Midbrain (tissue), 1 donor: ENCODE measurements at places on chromosomes 13 and 19.
A peak's percentile ranks its signal among the peaks of the same experiment; 100 is the strongest.

GRCh38 chr13:33744589-33745369 is 73.2 kb upstream of the RFC3 start:
- DNase-seq = no peak

DNA sequence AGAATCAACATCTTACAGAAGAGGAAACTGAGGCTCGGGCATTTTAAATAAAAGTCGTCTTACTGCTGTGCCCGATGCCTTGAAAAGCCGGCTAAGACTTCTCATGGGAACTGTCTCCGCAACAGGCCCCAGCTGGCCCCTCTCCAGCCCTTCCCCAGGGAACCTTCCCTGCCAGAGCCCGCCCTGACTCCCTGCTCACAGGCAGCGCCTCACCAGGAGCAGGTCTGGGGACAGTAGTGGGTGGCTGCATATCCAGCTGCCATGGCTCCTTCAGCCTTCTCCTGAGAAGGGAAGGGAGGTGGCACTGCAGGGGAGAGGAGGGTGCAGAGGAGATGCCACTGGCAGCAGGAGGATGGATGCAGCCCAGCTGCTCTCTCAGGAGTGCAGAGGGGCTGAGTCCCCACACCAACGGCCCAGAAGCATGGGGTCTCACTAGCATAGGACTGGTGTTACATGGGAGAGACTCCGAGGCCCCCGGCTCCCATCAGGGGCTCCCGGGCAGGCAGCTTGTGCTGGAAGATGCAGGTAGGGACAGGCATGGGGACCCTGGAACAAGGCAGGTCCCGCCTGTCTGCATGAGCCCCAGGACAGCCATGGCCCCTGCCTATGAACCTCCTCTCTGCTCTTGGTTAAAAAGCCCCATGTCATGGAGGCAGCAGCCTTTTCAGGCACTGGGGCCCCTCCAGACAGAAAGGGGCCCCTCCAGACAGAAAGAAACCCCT is 216.4 kb upstream of the SGCG start:
- DNase-seq = no peak

GRCh38 chr19:43595605-43595998 is 332 bp downstream of the IRGQ start:
- peak; percentile 32 for DNase-seq

DNA sequence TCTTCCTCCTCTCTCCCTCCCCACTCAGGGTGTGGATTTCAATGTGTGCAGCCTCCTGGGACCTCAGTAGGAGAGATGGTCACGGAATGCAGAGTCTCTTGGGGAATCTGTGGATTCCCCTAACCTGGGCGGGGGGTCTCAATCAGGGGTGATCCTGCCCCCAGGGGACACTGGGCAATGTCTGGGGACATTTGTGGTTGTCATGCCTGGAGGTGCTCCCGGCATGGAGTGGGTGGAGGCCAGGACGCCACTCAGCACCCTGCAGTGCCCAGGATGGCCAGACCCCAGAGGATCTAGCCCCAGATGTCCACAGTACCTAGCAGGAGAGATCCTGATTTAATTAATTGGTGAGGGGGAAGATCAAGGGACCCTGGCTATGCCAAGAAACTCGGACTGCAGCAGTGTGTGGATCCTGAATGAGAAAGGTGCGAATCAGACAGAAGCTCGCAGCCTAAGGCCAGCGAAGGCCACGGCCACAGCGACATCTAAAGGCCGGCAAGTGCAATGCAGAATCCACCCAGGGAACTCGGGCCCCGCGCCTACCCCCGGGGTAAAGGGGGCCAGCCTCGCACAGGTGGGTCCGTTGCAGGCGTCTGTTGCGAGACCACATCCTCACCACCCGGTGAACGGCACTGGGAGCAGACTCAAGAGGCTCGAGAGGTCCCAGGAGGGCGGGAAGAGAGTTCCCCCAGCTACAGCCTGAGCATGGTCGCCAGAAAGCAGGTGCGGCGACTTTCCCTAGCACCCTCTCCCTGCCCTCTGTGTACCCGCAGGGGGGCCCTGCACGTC is 88.8 kb downstream of the GNG7 start:
- no peak for DNase-seq

- DNase-seq = no peak
Observed at GRCh38 chr13:29483211-29483610, 112.3 kb downstream of the SLC7A1 start.

- no peak for DNase-seq
Observed at GRCh38 chr13:94758436-94758960, 46.2 kb upstream of the SOX21 start.

- DNase-seq = no peak
Observed at GRCh38 chr13:106492588-106493475, 42.6 kb downstream of the EFNB2 start.

DNA sequence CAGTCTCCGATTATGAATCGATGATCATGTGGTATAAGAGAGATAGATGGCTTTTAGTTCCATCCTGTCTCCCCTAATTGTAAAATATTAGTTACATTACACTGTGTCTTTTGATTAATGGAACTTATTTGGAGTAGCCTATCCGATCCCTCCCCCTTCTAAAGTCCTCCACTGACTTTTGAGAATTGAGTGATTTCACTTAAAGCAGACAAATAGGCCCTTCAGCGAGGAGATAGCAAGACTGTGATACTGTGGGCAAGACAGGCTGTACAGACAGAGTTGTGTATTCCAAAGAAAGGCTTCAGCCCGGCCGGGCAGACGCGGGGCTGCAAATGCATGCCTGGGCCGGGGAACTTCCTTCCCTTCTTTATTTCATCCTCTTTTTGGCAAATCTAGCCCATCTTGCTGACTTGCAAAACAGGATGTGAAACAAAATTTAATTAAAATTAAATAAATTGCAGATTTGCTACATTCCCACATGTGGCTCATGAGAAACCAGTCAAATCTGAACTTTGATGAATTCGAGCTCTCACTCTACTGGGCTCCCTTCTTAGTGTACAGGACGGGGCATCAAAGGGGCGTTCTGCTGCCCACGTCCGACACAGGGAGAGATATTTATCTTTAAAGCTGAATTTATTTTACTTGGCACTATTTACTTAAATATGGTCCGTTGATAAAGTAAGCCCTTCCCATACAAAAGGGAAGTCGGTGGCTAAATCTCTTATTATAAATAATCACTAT is 314.8 kb downstream of the ZNF536 start:
- DNase-seq = no peak

DNA sequence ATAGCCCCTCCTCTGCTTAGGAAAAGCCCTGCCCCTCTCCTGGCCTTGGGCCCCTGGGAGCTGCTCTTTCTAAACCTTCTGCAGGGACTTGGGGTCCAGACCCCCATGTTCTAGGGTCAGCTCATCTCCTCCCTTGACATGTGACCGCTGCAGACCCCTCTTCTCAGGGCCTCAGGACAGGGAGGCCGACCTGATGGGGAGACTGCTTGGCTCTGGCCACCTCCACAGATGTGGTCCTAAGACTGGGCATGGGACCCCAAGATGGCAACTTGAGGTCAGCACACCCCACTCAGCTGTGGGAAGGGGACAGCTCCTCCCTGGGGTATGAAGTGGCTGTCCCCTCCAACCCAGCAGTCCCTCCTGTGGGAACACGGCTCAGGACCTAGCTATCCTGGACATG is 3.9 kb upstream of the SIX5 start:
- DNase-seq = no peak

DNA sequence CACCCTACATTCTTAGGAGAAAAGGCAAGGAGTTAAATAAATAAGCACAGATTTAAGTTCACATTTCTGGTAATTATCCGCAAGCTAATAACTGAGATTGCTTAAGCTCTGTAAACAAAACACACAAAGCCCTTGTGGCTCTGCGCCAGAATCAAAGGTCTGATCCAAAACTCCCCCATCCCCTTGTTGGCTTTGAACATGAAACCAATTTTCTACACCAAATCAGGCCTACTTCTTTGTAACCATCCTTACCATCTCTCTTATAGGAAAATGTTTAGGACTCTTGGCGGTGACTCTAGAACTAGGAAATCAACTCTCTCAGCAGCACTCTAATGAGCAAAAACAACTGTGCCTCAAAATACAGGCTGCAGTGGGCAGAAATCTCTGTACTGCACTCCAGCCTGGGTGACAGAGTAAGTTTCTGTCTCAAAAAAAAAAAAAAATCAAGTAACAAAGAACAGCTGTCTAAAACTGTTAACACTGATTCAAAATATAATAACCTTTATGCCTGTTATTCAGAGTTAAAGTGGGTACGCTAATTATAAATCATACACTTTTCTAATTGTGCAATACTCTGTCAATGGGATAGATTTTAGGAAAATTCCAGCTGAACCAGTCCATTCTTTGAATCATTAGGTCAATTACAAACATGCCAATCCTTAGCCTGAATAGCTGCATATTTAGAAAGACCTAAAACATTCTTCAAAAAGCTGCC is 25.8 kb downstream of the ABCC4 start:
- DNase-seq = no peak

- peak; percentile 85 for DNase-seq
Observed at GRCh38 chr19:54191011-54191810, at the start of gene TSEN34. TSS of gene TSEN34 (plus strand) at chr19:54191308. CDS start at chr19:54191365, 57 bp downstream.

- no peak for DNase-seq
Observed at GRCh38 chr19:36851898-36852297, 1.2 kb downstream of the ZNF345 start.

- DNase-seq = no peak
Observed at GRCh38 chr13:22562116-22562515, 618.7 kb upstream of the SGCG start.

DNA sequence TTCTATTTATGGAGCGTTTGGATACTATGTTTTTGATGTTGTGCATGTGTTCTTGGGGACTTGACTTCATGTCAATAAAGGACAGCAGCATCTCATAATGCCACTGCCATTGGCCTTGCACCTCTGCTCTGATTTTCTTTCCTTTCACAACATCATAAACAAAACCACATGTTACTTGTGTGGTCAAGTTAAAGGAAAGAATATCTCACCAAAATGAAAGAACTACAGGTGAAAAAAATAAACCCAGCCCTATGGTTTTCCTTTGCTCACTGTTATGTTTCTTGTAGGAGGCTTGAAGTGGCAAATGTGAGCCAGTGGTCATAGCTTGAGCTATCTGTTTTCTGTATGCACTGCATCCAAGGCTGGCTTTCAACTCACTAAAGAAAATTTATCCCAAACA is 240.4 kb downstream of the KCNRG start:
- DNase-seq = no peak

DNA sequence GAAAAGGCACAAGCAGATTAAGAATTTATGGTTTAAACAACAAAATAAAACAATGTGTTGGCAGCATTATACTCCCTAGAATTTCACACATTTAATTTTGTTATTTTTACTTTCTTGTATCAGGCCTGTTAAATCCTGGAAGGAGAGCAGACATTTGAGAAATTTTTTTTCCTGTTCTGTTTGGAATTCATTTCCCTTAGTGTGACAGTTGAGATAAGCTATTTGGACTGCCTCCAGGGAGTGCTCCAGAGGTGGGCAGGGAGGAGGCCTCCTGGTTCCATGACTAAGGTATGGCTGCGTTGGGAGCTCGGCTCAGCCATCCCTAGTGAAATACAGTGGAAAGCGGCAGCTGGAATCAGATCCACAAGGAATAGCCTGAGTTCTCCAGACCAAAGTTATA is 185.7 kb downstream of the KCNRG start:
- no peak for DNase-seq

- peak; percentile 76 for DNase-seq
Observed at GRCh38 chr13:74289861-74290773, 155.9 kb upstream of the KLF12 start.

GRCh38 chr13:45336025-45336800 is 4.8 kb downstream of the TPT1 start:
- no peak for DNase-seq

GRCh38 chr19:54014920-54015560 is 23.6 kb downstream of the CACNG6 start:
- DNase-seq = no peak
